ENCODE measurements at places on chromosomes 1 and 21.

DNA sequence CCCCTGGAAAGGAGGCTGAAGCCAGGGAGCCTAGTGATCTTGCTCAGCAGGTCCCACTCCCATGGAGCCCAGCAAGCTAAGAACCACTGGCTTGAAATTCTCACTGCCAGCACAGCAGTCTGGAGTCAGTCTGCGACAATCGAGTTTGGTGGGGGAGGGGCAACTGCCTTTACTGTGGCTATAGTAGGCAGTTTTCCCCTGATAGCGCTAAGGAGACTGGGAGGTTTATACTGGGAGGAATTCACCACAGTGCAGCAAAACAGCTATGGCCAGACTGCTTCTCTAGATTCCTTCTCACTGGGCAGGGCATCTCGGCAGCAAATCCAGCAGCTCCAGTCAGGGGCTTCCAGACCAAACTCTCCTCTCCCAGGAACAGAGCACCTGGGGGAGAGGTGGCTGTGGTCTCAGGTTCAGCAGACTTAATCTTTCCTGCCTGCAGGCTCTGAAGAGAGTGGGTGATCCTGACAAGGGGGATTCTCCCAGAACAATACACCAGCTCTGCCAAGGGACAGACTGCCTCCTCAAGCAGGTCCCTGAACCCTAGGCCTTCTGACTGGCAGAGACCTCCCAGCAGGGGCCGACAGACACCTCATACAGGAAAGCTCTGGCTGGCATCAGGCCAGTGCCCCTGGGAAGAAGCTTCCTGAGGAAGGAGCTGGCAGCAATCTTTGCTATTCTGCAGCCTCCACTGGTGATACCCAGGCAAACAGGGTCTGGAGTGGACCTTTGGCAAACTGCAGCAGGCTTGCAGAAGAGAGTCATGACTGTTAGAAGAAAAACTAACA, 548.5 kb upstream of the NEGR1 start:
- H3K27ac ChIP-seq = no peak overlapping the region
- no peaks in the 10 kb centered on the region for H3K4me1 ChIP-seq
- H3K4me3 ChIP-seq = no peak overlapping the region
- no peaks in the 10 kb centered on the region for H3K36me3 ChIP-seq

- no peak for DNase-seq
- H3K27me3 ChIP-seq = peaks cover 3% of the 10 kb centered on the region
- H3K4me1 ChIP-seq = peaks cover 6% of the 10 kb centered on the region
These were observed 24.7 kb downstream of the ACKR1 start for GRCh38 chr1:159229260-159229885.

GRCh38 chr1:2570332-2570731, 14.2 kb downstream of the TNFRSF14 start:
- no peaks in the 10 kb centered on the region for H3K4me1 ChIP-seq
- H3K27me3 ChIP-seq = no peaks in the 10 kb centered on the region
- no peak for DNase-seq

GRCh38 chr1:155591770-155592169, 18.2 kb upstream of the MSTO1 start:
- no peak overlapping the region for H3K27ac ChIP-seq
- no peaks in the 10 kb centered on the region for H3K27me3 ChIP-seq
- no peaks in the 10 kb centered on the region for H3K36me3 ChIP-seq
